ENCODE measurements at places on chromosomes 16 and 17.

- no peak for DNase-seq
Measured at GRCh38 chr16:12728469-12728868, 75.2 kb downstream of the CPPED1 start.

DNA sequence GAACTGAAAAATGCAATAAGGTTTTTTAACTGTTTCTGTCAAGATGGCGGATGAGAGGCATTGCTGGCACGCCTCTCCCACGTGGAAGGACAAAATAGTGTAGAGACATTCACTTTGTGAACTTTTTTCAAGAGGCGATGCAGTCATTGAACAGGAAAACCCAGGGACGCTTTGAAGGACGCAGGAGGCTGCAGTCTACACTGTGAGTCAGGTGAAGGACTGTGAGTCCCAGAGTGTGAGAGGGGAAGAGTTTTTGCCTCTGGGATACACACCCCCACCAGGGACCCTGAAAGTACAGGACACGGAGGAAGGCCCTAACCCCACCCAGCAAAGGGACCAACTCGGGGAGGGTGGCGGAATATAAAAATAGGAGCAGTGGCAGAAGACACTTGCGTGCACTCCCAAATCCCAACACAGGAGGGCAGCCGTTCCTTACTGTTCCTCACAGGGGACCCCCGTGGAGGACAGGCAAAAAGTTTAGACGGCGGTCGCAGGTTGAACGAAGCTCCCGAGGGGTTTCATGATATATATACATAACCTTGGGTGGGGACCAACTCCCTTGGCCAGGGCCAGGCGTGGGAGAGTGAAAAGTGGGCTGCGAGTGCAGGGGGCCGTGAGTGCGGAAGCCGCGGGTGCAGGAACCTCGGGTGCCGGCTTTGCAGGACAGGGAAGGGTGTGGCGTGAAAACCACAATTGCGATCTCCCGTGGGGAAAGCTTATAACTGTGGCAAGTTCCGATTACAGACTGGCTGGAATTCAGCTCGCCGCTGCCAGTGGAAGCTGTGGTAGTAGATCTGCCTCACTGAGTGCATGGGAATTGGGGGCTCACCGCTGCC is 82.0 kb upstream of the ALOX12 start:
- peak; percentile 57 for DNase-seq

- DNase-seq = no peak
Measured at GRCh38 chr17:50832864-50833381, 2.5 kb upstream of the WFIKKN2 start.

DNA sequence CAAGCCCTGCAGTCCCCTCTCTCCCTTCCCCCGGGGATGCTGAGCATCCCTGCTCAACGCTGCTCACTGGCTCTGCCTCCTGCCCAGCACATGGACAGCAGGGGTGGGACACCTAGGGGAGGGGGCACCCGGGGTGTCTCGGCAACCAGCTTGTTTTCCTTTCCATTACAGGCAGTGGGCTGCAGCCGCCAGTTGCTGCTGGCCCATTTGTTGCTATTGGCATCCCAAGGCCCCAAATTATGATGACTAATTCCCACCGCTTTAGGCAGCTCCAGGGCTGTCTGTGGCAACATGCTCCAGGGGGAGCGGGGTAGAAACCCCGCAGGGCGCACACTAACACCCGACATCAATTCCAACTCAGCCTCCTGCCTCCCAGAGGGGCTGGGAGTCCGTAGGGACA is 4.9 kb downstream of the SDK2 start:
- DNase-seq = no peak

DNA sequence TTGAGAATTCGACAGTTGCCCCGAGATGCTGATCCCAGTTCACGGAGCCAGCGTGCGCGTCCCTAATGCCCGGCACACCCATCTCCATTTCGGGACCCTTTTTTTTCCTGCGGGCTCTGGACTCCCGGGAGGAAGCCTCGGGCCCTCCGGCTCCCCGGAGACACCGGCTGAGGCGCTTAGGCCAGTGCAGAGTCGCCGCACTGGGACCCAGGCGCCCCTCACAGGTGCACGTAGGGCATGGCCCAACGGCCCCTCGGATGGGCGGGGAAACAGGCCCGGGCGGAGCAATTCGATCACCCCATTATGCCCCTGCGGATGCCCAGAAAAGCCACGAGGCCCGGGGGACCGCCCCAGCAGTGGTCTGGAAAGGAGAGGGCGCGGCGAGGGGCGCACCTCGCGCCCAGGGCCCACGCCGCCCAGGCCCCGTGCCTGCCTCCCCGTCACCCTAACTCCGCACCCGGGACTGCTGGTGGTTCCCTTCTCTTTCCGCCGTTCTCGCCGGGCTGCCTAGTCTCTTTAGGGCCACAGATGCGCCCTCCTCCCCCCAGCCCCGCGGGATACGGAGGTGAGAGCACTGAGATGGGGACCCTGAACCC is 18.5 kb upstream of the ZFHX3 start:
- no peak for DNase-seq

DNA sequence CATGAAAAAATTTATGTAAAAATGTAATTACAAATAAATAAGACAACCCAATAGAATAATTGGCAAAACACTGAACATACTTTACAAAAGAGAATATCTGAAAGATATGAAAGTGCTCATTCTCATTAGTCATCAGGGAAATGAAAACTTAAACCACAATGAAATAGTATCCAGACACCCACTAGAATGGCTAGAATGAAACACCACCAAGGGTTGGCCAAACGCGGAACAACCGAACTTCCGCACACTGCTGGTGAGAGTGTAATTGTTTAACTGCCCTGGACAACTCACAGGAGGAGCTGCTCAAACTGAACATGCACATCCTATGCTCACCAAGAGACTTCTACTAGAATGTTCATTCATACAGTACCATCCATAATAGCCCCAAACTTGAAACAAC is 5.8 kb upstream of the ZDHHC7 start:
- DNase-seq = no peak

GRCh38 chr17:36071751-36072150 is 7.7 kb downstream of the CCL18 start:
- no peak for DNase-seq

DNA sequence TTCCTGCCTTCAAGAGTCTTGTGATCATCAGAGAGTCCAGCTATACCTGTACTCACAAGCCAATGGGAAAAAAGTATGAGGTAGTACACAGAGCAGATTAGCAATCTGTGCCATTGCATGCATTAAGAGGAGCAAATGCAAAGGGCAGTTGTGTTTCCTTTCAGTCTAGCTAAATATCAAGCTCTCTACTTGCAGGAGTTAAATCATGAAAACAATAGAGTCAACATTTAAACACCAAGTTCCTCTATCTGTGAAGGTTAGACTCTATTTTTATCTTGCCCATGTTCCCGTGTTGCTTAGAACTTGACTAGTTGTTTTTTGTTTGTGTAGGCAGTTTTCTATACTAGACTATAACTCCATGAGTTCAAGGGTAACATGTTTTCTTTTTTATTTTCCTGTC is 4.7 kb upstream of the FAM20A start:
- no peak for DNase-seq

- DNase-seq = no peak
Measured at GRCh38 chr16:20675488-20676267, 21.8 kb downstream of the ACSM1 start.

DNA sequence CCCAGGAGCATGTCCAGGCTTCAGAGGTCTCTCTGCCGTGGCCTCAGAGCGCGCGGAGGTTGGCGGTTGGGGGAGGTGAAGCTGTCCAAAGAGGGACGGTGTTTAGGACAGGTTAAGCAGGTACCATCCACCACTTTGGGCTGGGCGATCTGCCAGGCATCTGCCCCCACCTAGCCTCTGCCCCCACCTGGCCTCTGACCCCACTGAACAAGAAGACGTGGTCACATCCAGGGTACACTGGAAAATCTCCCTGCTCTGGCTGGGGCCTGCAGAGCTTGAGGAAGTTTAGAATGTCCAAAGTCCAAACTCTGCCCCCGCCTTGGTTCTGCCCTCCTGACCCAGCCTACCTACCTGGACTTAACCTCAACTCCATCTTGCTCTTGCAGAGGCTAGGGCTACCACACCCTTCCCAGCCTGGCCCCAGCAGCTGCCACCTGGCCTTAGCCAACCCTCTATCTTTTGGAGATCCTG is 1.6 kb downstream of the ITGA3 start:
- no peak for DNase-seq

DNA sequence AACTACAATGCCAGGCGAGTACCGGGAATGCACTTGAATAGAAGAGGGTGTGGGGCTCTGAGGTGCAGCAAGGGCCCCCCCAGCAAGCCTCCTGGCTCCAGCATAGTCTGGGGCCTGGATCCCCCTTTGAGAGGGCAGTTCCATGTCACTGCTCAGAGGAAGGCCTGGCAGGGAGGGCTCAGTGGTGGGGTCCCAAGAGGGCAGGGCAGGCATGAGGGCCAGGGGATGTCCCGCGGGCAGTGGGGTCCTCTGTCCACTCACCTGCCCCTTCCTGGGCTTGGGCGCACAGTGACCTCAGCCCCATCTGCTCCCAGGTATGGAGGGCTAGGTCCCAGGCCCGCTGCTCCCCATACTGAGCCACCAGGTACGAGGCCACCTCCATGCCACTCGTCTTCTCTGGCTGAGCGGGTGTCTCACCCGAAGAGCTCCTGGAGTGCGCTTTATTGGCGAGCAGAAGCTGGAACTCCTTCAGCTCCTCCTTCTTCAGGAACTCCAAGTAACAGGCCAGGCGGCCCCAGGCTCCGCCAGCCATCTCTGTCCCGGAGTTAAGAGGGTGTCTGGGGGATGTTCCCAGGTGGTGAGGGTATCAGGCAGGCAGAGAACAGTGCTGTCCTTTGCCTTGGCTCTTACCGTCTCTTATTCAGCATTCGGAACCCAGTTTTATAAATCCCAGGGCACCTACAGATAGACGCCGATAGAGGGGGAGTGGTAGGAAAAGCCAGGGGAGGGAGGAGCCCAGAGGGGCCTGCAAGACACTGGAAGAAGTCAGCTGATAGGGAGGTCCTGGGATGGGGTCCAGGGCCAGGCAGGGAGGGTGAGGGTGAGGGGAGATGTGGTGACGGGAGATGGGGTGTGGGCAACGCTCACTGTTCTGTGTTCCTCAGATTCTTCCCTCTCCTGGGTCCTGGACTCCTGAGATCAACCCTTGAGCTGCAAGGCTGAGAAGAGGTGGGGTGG is 605 bp downstream of the NLRP1 start:
- DNase-seq = no peak

DNA sequence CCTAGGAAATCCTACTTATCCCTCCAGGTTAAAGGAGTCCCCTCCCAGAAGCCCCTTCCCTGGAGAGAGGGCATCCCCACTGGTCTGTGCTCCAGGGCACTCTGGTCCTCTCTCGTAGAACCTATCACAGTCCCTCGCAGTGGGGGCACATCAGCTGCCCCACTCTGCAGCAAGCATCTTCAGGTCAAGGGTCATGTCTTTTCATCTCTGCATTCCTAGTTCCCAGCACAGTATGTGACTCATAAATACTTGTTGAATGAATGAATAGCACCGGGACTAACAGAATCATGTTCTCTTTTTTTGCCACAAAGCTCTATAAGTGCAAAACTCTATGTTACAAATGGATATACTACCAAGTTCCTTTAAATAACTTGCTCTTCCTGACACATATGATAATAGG is 36.0 kb downstream of the RNF157 start:
- DNase-seq = peak; percentile 81

- DNase-seq = peak; percentile 65
Measured at GRCh38 chr17:81917565-81918332, at the start of gene SIRT7. SIRT7 (minus strand) TSS chr17:81918176; CDS start chr17:81918131, 45 bp downstream.

DNA sequence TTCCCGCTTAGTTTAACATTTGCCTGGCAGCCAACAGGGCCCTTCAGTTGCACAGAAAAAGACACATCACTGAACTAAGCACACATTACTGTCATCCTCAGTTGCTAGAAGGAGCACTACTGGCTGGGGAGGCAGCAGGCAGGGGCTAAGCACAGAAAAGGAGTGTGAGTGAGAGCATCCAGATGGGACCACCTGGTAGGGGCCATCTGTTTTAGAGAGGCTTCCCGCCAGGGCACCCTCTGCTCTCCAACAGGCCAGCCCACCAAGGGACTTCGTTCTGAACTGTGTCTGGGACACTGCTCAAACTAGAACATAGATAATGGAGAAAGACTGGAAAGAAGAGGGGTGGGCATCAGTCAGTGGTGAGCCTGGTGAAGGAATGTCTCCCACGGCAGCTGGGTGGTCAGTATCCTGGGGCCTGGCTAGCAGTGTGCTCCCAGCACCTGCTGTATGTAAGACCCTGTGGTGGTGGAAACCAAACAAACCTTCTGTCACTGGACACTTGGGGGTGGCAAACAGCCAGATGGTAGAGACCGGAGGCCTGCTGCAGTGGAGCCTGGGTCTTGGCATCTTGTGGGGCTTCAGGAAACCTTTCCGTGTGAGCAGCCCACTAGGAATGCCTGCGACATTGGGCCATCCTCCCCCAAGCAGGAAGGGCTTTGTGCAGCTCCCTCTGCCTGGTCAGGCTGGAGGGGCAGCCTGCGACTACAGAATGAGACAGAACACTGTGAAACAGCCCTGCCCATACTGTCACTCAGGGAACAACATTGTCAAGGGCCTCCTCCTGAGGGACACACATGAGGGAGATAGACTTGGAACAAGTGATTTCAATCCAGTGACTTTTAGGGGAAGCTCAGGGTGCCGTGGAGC is 12.8 kb upstream of the RANGRF start:
- no peak for DNase-seq

DNA sequence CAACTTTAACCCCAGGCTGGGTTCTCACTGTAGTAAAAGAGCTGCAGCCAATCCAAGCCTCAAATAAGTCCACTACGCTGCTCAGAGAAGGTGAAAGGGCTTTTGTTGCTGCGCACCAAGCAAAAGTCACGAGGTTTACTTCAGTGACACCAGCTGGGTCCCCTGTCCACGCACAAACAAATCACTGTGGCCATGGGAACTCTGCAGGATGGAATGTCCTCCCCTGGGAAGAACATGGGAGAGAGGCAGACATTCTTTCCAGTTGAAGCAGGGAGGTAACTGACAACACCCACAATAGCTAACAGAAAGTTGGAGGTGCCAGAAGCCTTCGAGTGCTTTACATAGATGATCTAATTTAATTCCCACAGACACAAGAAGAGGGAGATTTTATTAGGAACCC is 181.9 kb downstream of the PMP22 start:
- DNase-seq = peak; percentile 2

DNA sequence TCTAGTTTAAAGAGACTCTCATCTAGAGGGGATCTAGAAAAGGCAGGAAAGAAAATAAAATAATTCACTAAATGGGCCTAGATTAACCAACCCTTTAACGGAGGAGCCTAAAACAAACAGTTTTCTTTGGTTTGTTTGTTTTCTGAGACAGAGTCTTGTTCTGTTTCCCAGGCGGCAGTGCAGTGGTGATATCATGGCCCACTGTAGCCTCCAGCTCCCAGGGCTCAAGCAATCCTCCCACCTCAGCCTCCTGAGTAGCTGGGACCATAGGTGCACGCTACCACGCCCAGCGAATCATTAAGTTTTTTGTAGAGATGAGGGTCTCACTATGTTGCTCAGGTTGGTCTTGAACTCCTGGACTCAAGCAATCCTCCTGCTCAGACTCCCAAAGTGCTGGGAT is 122.3 kb upstream of the TOB1 start:
- DNase-seq = no peak

DNA sequence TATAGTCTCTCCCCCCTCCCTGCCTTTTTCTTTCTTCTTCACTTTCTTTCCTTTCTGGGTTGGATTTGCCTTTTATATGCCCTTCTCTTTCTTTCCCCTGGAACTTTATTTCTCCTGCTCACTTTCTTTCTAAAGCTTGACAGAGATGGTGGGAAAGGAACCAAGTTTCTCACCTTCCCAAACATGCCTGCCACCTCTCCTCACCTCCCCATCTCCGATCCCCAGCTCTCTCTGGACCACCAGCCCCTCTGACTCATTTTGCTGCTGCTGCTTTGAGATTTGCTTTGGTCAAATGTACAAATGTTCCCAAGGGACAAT is 6.7 kb upstream of the LHX1 start:
- DNase-seq = no peak

GRCh38 chr17:17681744-17682292 is 560 bp downstream of the RAI1 start:
- DNase-seq = no peak

Data from mesenchymal stem cell (in vitro differentiated cells and primary cell).